Right ventricle myocardium superior (tissue), 1 donor: ENCODE measurements at places on chromosomes 6 and 20.

DNA sequence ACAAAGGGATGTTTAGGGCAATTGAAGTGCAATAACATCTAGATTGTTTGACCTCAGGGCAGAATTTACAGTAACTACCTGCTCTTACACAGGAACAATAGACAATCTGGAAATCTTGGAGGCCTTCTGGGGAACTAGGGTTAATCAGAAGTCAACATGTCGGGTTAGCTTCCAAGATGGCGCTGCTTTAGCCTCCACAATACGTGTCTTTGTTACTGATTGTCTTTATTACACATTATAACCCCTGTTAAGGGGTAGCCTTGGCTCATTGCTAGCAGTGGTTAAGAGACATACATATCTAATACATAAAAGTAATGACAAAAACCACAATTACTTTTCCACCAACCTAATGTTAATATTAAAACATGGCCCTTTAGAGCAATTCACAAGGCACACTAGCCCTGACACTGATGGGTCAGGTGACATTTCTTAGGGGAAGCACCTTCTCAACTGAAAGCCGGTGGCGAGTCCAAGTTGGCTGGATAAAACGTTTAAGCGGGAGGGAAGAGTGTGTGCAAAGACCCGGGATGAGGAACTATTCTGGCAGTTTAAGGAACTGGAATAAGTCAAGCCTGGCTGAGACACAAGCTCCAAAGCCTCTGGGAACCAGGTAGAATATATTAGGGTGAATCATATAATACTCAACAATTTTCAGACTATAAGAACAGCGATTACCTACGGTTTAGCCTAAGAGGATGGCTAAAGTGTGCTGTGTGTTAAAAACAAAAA, 236.9 kb downstream of the BCAS1 start:
- no peak for DNase-seq

GRCh38 chr6:100775667-100776066, 105.5 kb downstream of the ASCC3 start:
- no peak for DNase-seq

GRCh38 chr6:155853011-155853410, 397.4 kb upstream of the NOX3 start:
- DNase-seq: no peak

DNA sequence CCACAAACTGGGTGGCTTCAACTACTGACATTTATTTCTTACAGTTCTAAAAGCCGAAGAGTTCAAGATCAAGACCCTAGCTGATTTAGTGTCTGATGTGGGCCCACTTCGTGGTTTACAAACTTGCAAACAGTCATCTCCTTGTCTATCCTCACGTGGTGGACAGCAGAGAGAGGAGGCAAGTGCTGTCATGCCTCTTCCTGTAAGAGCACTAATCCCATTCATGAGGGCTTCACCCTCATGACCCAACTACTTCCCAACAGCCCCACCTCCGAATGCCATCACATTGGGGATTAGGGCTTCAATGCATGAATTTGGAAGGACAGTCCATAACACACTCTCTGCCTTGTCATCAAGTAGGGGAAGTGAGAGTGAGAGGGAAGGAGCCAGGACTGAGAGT, 15.6 kb upstream of the ISM1 start:
- no peak for DNase-seq

DNA sequence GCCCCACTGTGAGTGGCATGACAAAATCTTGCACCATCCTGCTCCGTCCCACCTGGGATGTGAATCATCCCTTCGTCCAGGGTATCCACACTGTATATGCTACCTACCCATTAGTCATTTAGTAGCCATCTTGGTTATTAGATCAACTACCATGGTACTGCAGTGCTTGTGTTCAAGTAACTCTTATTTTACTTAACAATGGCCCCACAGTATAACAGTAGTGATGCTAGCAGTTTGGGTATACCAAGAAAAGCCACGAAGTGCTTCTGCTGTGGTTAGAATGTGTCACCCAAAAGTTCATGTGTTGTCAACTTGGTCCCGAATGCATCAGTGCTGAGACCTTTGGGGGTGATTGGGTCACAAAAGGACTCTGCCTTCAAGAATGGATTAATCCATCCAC, 11.7 kb downstream of the OSER1 start:
- no peak for DNase-seq

DNA sequence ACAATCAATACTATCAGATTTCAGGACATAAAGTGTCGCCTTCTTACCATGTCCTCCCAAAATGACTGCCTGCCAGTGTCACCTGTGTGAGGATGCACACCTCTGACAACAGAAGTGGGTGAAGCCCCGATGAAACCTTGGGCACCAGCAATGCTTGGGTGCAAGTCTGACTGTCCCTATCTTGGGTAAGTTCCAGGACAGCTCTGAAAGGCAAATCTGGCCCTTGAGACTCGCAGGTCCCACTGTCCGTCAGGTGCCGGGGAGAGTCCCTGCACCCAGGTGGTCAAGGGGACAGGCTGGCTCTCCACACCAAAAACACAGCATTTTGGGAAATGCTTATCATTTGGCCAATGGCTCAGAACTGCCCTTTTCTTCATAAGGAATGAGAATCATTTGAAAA, 43.3 kb downstream of the EZR start:
- DNase-seq: no peak

DNA sequence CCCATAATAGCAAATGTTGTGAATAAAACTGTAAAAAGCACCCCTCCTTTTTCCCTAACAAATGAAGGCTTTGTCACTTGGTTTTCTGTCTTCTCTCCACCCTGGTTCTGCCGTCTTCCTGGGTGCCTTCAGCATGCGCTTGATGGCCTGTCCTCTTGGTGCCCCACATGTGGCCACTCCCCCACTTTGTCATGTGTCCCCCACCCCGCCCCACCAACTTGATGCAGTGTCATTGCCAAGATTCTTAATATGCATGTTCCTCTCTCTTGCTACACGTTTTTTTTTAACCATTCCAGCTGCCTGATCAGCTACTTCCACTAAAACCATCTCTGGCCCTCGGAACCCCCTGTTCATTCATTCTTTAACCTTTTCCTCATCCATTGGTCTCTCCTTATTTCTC, 340.3 kb downstream of the QKI start:
- DNase-seq: no peak

- DNase-seq: no peak
Measured at GRCh38 chr20:3843490-3843889, 3.1 kb upstream of the MAVS start.
